ENCODE measurements at places on chromosomes 12 and 14. TPM values are rescaled to one million over a fixed set of nuclear protein-coding genes. Genes with fewer than 3 reads are reported as not detected.

DNA sequence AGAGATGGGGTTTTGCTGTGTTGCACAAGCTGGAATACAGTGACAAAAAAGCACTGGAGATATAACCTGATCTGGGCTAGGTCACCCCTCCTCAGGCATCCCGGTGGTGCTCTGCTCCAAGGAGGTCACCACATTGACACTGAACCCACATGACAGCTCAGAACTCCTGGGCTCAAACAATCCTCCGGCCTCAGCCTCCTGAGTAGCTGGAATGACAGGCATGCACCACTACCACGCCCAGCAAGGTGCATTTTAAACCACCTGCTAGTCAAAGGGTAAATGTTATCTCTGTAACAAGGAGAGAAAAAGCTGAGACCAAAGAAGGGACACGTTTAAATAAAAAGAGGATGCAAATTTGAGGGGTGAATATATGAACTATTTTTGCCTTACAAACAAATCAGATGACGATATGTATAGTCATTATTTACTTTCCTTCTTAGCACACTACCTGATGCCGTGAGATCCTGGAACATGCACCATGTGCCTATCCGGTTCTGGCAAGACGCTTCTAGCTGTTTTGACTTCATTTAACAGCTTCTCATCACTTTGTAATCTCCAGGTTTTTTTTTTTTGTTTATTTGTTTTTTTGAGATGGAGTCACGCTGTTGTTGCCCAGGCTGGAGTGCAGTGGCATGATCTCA, 135.1 kb downstream of the PPM1H start:
- DNase-seq, result no peak

- no peak for DNase-seq
These were observed 301.6 kb downstream of the ATP23 start for GRCh38 chr12:58242796-58243630.

- no peak for DNase-seq
These were observed 17.8 kb downstream of the PPHLN1 start for GRCh38 chr12:42343721-42344120.

- no peak for DNase-seq
These were observed 9.1 kb upstream of the DEGS2 start for GRCh38 chr14:100168506-100168905.

DNA sequence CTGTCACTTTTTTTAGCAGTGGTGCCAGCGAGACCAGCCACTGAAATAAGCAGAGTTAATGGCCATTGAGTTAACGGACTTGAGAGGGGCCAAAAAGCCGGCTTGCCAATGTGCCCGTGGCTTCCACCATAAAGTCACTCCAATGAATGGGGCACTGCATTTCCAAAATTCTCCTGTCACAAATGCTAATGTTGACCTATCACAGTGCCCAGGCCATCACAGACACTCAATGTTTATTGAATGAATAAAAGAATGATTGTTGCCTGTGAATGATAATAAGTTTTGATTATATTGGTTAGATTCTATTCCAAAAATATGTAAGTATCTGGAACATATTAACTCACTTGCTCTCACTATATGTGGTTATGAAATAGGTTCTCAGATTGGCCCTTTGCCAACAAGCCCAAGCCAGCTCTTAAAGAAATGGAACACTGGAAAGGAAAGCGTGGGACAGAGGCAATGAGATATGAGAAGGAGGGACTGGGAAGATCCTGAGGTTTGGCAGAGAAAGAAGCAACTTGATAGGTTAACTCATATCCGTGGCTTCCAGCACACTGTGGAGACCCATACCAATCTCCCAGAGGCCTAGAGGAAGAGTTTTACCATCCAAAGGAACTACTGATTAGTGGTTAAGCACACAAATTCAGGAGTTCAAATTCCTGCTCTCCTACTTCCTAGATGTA, 108.7 kb downstream of the BTG1 start:
- no peak for DNase-seq

- DNase-seq, result peak; percentile 29
These were observed 75.4 kb upstream of the PWP1 start for GRCh38 chr12:107610021-107610859.

Gene TPPP2
- polyA plus RNA-seq, result 0.71 TPM

Gene PLCZ1
- polyA plus RNA-seq, result not detected

Gene SMCO3
- polyA plus RNA-seq, result 0.44 TPM

Gene CLEC1B
- polyA plus RNA-seq, result not detected

Gene ATG101
- 31.6 TPM for polyA plus RNA-seq

Gene CLEC1A
- polyA plus RNA-seq, result 6.3 TPM

Gene HCAR2
- 0.25 TPM for polyA plus RNA-seq

Gene NPFF
- polyA plus RNA-seq, result 7.7 TPM

Measured in spinal cord (tissue), 10 donors.